NCI-H1092 (cell line): ENCODE measurements at places on chromosomes 7 and 10.

DNA sequence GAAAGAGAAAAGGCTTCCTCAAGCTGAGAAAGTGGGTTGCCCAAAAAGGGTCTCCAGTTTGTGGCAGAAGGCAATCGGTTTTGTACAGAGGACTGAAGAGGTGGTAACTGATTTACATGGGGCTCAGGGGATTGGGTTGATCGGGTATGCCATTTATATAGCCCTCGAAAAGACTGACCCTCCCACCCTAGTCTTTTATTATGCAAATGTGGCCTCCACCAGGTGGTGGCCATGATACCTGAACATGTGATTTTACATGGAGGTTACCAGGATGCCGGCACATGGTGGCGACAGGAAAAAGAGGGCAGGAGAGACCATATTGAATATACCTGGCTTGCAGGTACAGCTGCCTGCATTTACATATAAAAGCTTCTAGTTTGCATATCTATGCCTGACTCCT, 36.7 kb downstream of the ATE1 start:
- DNase-seq = no peak

- no peak for DNase-seq
Measured at GRCh38 chr7:121276313-121276712, 52.5 kb upstream of the WNT16 start.

DNA sequence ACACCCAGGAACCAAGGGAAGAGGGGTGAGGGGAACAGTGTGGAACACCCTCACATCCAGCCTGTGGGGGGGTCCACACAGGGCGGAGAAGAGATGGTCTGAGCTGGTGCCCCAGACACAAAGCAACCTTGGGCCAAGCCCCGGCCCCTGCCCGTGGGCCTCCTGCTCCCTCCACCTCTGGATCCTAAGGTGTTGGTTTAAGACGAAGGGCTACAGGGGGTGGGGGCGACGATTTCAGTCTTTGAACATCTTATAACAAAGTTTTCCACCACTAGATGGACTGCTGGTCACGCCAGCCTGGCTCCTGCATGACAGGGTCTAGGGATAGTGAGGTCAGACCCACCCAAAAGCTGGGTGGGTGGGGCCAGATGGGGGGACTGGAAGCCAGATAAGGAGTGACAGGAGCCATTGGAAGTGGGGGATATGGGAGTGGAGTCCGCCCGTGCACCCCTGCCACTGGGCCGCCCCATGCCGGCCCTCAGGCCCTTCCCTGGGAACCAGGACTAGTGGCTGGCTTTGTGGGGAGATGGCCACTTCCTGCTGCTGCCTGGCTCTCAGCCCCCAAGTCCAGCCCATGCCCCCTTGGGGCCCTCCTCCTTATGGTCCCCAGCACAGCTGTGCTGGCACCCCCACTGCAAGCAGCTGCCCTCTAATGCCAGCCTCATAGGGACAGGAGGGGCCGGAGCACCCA, 98.4 kb downstream of the RGS10 start:
- DNase-seq = no peak

DNA sequence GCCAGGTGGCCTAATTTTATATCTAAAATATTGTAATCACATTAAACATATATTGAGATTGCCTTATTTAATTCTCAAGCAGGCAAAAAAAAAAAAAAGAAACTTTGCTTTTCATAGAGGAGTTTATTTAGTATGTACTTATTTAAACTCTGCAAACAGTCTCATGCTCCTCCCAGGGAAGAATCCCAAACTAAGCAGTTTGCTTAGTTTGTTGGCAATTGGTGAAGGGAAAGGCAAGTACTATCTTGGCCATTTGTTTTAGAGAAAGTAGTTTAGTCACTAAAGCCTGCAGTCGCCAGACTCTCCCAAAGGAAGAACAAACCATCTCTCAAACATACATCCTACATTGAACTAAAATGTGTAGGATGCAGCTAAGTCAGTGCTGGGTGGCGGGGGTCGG, 226.8 kb downstream of the CDC14C start:
- no peak for DNase-seq

DNA sequence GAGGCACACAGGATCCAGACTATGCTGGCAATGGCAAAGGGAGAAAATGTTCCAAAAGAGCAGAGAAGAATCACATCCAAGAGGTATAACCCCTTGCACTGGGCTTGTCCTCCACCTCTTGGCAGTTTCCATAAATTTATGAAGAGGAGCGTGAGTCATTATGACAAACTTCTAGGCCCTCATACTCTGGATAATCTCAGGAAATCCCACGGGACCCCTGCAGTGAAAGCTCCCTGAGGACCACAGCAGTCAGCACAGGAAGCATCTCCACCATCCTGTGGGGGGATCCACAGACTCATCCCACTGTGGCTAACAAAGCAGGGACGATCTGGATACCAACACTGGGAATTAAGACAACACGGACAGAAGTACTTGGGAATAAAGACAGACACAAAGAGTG, 30.3 kb upstream of the GPAM start:
- DNase-seq = no peak

GRCh38 chr10:124886195-124886594, 55.7 kb upstream of the ZRANB1 start:
- no peak for DNase-seq

- DNase-seq = no peak
Measured at GRCh38 chr7:22885797-22886261, 63.2 kb upstream of the TOMM7 start.

GRCh38 chr7:136079934-136080333, 102.8 kb upstream of the MTPN start:
- DNase-seq = no peak

GRCh38 chr7:12896316-12896715, 208.9 kb downstream of the ARL4A start:
- no peak for DNase-seq

- no peak for DNase-seq
Measured at GRCh38 chr7:87107949-87108776, 44.1 kb upstream of the DMTF1 start.

- peak; percentile 2 for DNase-seq
Measured at GRCh38 chr10:110420401-110421193, 77.1 kb upstream of the DUSP5 start.

DNA sequence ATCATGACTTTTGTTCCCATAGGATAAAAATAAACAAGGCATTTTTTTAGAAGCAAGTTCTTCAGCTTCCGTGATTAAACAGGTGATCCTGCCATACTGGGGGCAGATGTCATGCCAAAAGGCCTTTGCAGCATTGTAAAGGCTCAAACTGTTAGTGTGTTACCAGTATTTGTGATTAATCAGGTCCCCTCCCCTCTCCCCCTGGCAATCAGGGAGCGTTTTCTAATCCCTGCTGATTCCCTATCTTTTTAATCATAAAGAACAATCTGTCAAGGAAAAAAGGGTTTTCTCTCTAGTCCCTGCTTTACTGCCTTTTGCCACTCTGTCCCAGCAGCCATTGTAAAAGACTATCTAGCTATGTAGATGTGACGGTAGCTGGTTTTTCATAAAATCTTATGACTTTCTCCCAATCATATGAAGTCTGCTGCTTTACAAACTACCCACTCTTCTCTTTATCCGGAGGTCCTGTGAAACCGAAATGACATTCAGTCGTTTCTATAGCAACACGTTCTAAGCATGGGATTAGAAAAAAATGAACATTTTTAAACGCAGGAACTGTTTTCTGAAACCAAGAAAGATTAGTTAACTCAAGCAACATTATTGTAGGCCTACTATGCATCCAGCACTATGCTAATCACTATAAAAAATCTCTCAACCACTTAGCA, 210.9 kb downstream of the RNLS start:
- no peak for DNase-seq

- peak; percentile 7 for DNase-seq
Measured at GRCh38 chr10:28533571-28534304, 820 bp downstream of the WAC start.

- DNase-seq = peak; percentile 23
Measured at GRCh38 chr10:71569775-71570588, 149.6 kb downstream of the C10orf105 start.

- peak; percentile 40 for DNase-seq
Measured at GRCh38 chr7:135653340-135654080, 8.8 kb upstream of the STMP1 start.

DNA sequence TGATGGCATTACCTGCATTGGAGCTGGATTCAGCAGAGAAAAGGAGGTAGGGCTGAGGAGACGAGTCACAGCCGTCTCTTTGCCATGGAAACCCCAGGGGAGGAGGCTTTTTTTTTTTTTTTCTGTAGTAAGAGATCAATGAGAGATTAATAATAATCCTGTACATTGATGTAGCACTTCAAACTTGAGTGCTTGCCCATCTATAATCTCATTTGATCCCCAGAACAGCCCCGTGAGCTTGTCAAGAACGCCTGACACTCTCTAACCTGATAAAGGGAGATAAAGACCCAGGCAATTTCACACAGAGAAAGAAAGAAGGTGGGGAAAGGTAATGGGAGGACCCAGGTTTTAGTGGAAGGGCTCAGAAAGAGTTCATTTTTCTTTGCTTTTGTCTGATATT, 195.2 kb upstream of the FOXK1 start:
- DNase-seq = no peak

- no peak for DNase-seq
Measured at GRCh38 chr7:64463636-64464375, 99.1 kb downstream of the ZNF680 start.

GRCh38 chr10:104127411-104127810, 5.4 kb downstream of the SFR1 start:
- no peak for DNase-seq

GRCh38 chr10:30831426-30831825, 200.2 kb downstream of the ZNF438 start:
- no peak for DNase-seq

- DNase-seq = no peak
Measured at GRCh38 chr7:42661312-42661711, 250.6 kb downstream of the C7orf25 start.

GRCh38 chr7:112176241-112176640, 30.0 kb downstream of the DOCK4 start:
- no peak for DNase-seq

DNA sequence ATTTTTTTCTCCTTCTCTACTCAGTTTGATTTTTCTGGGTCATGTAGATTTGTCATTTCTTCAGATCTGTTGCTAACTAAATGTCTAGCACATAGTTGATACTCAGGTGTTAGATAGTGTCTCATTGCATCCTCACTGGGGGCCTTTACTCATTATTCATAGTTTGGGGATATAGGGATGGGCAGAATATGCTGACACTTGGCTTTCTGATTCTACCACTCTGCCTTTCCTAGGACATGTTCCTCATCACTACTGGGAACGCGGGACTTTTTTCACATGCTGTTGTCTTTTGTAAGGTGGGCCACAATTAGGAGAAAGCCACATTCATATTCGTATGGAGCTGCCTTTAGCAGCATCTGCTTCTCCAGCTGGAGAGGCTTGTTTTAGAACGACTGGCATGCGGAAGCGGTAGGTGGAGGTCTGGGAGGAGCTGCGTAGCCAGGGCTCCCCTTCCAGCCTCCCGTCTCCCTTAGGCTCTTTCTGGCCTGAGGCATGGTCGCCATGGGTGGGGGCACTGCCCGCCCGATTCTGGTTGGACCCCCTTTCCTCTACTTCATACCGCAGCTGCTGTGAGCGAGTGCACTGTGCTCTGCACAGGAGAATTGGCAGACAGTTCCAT, 78.8 kb downstream of the SND1 start:
- DNase-seq = no peak

GRCh38 chr7:100598425-100598824, 3.7 kb upstream of the PCOLCE start:
- DNase-seq = no peak

- DNase-seq = no peak
Measured at GRCh38 chr7:134121632-134122139, 5.5 kb upstream of the LRGUK start.

DNA sequence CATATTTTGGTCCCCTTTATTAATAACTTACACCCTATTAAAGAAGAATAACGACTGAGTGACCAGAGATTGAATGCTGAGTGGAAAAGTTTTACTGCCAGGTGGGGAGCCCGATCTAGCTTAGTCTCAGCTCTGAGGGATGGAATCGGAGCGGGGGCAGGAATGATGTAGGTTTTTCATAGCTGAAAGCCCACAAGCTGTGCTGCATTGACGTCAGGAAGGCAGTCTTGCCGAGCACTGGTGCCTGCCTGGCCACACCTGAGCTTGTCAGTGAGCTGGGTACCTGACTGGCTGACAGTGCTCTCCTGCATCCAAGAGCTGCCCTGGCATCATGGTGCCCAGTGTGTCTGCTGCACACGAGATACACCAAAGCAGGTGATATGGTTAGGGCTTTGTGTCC, 34.8 kb downstream of the GRK5 start:
- no peak for DNase-seq

DNA sequence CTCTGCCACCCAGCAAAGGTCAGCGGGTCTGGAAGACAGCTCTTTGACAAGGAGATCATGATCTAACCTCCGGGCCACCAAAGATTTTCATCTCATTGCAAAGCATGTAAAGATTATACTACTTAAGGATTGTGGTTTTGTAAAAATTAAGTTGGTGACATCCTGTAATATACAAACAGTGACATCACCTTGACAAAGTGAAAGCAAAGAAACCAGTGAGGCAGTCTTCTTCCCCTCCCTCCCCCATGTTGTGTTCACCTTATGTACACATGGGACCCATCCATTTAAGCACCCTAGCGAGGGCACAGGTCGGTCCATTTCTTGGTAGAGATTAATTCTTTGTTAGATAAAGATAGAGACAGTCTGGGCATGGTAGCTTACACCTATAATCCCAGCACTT, 3.9 kb downstream of the MDH2 start:
- DNase-seq = no peak

- no peak for DNase-seq
Measured at GRCh38 chr10:46999217-46999616, 88.0 kb downstream of the PTPN20 start.

DNA sequence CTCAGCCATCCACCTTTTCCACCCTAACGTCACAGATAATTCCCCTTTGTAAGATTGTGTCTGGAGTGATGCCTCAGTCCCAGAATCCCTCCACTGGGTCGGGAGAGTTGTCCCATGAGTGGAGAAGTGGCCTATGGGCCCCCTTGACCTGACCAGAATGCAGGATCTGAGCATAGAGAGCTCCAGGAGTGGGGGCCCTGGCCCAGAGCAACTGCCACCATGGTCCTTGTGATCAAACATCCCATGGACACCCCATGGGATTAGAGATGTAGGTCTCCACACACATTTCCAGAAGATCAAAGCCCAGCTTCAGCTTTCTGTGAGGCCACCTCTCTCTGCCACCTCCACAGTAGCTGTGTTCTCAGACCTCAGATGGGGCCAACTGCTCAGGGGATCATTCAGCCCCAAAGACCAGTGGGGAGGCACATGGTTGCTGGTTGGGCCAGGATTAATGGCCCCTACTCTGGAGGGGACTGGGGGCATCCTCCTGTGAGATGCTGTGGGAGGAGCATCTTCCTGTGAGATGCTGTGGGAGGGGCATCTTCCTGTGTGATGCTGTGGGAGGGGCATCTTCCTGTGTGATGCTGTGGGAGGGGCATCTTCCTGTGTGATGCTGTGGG, 28.5 kb upstream of the DPYSL4 start:
- no peak for DNase-seq

- no peak for DNase-seq
Measured at GRCh38 chr7:157503229-157503628, 166.4 kb downstream of the DNAJB6 start.

DNA sequence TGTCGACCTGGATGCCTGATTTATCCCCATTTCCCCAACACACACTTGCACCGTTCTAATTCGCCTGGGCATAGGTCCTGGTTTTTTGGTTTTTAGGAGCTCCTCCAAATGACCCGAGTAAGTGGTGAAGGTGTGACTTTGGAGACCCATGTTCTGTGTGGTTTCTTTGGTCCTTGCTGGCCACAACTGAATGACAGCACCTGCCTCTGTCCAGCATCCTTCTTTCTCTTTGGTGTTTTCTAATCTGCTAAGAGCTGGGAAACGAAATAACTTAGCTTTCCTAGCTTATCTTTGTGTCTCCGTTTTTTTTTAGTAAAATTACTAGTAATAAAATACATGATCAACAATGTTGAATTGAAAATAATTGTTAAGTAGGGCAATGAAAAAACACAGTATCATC, 120.2 kb downstream of the PRLHR start:
- DNase-seq = no peak
